Caco-2 (cell line): ENCODE measurements at places on chromosomes 5 and 9.

- no peak for DNase-seq
These were observed 275.7 kb downstream of the BNC2 start for GRCh38 chr9:16594787-16595186.

GRCh38 chr5:135269199-135269598 is 129.8 kb downstream of the MACROH2A1 start:
- DNase-seq, result no peak

- no peak for DNase-seq
These were observed 51.0 kb downstream of the FBN2 start for GRCh38 chr5:128487041-128487440.

- DNase-seq, result no peak
These were observed 13.4 kb downstream of the FGD3 start for GRCh38 chr9:92960561-92961290.

- DNase-seq, result no peak
These were observed 190.8 kb downstream of the MED10 start for GRCh38 chr5:6187501-6187900.

GRCh38 chr9:114250235-114250568 is 72.7 kb upstream of the ORM1 start:
- DNase-seq, result no peak

DNA sequence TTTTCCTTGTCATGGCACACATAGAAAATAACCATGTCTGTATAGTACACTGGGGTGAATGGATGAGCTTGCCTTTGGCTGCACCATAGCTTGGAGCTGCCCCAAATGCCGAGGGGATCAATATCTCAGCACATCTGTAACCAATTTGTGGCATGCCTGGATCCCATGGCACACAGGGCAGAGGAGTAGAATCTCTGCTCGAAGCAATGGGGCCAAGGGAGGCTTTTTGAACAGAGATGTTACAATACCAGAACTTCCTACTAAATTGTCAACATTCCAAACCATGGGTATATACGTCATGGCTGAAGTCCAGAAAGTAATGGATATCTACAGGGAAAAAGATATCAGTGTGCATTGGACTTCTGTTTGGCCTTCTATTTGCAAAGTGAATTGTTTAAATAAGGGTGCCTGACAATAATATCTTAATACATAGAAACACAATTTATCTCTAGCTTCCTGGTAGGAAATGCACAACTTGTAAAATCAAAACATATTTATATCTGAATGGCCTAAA is 39.0 kb downstream of the ESM1 start:
- DNase-seq, result no peak

GRCh38 chr5:153096381-153096780 is 394.1 kb upstream of the GRIA1 start:
- DNase-seq, result no peak

- DNase-seq, result no peak
These were observed 47.8 kb downstream of the PAM start for GRCh38 chr5:102802708-102803458.

DNA sequence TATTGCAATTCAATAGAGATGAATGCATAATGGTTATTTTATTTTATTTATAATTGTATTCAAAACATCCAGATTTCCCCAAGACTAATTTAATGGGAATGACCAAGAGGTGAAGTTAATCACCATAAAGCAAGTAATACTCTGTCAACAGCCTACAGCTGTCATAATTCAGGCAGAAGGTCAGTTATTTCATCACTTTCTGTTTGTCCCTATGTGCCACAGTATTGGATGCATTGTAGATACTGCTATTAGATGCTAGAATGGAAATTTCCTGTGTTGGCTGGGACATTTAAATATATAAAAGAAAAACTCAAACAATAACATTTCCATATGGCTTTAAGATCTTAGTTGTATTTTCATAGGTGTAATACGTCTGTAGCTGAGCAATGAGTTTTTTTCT is 56.7 kb upstream of the MINAR2 start:
- no peak for DNase-seq

DNA sequence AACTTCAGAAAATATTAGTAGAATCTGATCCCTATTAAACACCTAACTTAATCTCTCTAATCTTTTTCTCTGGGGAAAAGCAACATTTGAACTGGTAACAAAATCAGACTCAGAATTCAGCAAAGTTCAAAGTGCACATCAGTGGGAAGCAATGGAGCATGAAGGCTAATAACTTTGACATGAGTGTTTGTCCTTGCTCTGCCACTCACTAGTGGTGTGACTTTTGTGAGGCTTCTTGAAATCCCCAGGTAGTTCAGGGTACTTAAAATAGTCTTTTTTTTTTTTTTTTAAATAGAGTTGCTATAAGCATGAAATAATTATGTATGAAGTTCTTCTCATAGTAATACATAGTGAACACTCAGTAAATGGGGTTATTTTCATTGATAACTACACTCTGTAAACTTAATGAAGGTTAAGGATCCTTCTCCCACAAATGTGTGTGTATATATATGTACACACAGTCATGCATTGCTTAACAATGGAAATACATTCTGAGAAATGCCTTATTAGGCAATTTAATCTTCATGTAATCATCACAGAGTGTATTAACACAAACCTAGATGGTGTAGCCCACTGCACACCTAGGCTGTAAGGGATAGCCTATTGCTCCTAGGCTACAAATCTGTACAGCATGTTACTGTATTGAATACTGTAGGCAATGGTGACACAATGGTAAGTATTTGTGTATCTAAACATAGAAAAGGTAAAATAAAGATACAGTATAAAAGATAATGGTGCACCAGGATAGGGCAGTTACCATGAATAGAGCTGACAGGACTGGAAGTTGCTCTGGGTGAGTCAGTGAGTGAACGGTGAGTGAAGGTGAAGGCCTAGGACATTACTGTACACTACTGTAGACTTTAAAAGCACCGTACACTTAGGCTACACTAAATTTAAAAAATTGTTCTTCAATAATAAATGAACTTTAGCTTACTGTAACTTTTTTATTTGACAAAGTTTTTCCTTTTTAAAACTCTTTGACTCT is 73.3 kb upstream of the HMHB1 start:
- no peak for DNase-seq

DNA sequence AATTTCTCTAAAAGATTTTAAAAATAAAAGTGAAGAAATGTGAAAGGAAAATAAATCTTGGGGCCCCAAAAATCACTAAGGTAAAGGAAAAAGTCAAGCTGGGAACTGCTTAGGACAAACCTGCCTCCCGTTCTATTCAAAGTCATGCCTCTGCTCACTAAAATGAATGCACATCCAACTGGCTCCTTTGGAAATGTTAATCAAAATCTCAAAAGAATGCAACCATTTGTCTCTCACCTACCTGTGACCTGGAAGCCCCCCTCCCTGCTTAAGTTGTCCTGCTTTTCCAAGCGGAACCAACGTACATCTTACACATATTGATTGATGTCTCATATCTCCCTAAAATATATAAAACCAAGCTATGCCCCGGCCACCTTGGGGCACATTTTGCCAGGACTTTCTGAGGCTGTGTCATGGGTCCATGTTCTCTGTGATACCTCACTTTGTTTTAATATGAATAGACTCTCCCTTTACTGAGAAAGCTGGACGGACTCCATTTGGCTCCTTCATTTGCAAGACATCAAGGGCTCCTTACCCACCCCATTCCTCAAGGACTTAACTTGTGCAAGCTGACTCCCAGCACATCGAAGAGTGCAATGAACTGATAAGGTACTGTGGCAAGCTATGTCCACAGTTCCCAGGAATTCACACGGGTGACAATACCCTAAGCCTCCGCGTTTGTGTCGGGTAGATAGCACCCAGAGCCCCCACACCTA is 164.3 kb downstream of the SMC2 start:
- DNase-seq, result no peak

GRCh38 chr5:133324926-133325325 is 273.1 kb downstream of the HSPA4 start:
- DNase-seq, result no peak

GRCh38 chr9:12964271-12964670 is 189.5 kb downstream of the LURAP1L start:
- no peak for DNase-seq

- no peak for DNase-seq
These were observed 181.6 kb upstream of the FST start for GRCh38 chr5:53298841-53299240.

DNA sequence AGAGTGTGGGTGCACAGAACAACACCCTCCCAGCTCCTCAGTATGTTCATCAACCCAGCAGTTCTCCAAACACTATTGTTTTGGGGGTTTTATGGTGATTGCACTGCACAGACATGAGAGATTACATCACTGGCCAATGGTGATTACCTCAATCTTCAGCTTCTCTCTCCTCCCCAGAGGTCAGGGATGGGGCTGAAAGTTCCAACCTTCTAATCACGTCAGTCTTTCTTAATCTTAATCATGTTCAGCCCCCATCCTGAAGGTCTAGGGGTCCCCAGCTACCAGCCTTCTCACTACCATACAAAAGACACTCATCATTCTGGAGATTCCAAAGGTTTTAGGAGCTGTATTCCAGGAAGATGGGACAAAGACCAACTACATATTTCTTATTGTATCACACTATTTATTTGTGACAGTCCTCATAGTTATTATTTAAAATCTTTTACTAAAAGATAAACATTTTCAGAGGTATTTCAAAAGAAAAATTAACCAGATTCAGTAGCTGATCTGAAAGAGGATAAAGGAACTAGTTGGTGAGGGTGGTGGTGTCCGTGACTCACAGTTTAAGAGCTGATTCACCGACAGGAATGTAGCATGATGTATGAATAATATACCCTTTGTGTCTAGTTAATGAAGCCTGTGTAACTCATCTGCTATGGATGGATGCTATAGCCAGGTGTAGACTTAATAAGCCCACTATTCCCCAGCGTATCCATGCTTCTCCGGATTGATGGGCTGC is 35.6 kb downstream of the RASEF start:
- no peak for DNase-seq

- DNase-seq, result peak; percentile 72
These were observed 43.8 kb downstream of the STOM start for GRCh38 chr9:121326130-121326838.

DNA sequence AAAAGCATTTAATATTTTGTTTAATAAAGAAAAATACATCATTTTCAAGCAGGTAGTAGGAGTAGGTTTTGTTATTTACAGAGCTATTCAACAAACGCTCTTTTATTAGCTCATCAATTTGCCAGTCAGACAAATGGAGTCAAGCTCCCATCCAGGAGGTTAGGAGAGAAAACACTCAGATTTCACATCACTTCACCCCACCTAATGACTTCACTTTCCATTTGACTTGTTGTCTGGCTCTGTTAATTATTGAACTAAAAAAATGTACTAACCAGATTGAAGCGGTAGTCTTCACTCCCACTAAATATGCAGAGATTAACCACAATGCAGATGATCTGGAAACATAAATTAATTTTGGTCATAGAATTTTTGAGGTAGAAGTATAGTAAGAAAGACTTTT is 193.6 kb upstream of the VCAN start:
- DNase-seq, result no peak

DNA sequence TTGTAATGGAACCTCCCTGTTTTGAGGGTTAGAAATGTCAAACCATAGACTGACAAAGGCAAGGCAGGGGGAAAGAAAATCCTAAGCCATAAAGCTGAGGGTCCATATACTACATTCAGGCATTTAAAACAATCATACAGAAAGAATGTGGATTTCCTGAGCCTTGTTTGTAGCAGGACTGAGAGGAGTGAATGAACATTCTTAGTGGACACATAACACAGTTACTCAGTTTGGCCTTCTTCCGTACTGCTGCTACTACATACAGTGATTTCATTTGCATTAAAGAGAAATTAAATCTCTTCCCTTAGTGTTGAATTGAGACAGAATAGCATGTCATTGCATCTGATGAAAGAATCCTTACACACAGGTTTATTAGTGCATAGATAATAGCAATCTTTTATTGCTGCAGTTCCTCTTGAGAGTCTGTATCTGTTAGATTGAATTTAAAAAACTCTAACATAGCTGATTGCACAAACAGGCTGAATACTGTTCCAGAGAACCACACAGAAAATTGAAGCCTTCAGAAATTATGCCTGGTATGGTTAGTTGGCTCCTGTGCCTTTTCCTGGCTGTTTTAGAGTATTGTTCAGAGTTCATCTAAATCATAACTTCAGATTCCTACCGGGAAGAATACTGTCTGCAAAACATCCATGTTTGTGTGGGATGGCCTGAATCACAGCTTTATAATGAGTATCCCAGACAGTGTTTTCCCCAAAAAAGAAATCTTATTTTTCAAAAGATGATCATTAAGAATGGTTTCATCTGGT is 2.0 kb upstream of the MTX3 start:
- no peak for DNase-seq

DNA sequence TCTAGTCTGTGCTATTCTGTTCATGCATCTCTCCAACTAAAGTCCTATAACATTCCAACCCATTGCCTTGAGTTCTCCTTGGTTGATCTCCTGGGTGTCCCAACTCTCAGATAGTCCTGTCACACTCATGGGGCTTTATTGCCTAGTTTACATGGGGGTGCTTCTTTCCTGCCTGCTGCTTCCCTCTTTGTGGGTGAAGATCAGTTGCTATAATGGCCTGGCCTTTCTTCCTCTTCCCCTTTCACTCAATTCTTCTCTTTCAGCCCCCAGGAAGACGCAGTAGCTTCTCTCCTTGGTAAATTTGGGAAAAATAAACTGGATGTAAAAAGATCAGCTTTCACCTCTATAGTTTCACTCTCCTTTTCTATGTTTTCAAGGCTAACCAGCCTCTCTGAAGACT is 66.5 kb downstream of the PTCD2 start:
- DNase-seq, result no peak

DNA sequence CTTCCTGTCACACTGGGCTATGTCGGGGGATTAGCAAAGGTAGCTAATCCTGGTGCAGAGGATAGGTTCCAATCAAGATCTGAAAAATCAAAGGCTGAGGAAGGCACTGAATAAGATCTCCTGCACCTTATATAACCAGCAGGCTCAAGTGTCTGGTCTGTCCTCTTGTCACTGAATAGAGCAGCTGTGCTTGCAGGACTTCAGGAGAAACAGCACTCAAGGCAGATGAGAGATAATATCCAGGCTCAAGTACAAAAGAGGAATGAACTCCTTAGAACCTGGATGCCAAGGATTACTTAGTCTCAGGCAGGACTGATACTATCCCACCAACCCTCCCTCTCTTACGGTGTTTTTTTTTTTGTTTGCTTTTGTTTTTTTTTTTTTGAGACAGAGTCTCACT is 108.8 kb upstream of the LRRTM2 start:
- DNase-seq, result no peak

DNA sequence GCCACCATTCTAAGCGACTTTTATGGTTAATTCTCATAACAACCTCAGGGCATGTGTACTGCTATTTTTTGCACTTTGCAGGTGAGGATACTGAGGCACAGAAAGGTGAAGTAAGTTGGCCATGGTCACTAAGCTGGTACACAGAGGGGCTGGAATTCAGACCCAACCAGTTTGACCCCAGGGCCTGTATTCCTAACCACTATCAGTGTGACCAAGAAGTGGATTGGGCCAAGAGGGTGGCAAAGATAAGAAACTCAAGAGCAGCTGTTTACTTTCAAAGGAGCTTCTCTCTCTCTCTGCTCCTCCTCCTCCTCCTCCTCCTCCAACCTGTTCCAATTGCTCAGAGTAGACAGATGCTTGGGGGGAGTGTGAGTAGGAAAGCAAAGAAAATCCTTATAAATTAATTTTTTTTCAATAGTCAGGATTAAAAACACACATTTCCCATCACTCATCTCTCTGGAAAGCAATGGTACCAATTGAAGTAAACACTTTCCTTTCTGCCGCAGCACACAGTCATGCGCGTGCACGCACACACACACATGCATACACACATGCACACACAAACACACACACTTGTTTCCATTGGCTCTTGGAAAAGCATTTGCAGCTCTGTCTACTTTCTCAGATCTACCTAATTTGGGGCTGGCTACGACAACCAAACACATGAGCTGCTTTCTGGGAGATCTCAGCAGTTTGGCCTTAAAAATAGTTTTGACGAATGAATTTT is 736.7 kb upstream of the WWC1 start:
- no peak for DNase-seq
